ENCODE measurements at places on chromosomes 11 and 22.

GRCh38 chr22:42676059-42676607 is 26.9 kb upstream of the CYB5R3 start:
- no peak for DNase-seq

DNA sequence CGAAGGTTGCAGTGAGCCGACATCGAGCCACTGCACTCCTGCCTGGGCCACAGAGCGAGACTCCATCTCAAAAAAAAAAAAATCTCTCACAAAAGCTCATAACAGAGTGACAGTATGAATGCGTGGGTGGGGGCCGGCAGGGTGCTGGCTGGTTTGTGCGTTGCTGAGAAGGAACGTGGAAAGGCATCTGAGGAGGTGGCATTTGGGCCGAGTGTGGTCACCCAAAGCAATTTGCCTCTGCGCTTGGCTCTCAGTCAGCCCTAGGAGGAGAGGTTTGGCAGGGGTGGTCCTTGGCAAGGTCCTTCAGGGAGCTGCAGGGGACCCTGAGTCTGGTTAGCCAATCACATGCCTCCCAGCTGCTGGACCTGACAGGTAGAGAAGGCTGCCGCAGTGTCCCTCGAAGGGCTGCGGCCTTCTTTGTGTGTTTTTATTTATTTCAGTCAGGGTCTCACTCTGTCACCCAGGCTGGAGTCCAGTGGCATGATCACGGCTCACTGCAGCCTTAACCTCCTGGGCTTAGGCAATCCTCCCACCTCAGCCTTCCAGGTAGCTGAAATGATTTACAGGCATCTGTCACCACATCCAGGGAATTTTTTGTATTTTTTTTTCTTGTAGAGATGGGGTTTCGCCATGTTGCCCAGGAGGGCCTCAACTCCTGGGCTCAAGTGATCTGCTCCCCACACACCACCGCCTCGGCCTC is 23.5 kb upstream of the OSBPL5 start:
- DNase-seq: no peak

DNA sequence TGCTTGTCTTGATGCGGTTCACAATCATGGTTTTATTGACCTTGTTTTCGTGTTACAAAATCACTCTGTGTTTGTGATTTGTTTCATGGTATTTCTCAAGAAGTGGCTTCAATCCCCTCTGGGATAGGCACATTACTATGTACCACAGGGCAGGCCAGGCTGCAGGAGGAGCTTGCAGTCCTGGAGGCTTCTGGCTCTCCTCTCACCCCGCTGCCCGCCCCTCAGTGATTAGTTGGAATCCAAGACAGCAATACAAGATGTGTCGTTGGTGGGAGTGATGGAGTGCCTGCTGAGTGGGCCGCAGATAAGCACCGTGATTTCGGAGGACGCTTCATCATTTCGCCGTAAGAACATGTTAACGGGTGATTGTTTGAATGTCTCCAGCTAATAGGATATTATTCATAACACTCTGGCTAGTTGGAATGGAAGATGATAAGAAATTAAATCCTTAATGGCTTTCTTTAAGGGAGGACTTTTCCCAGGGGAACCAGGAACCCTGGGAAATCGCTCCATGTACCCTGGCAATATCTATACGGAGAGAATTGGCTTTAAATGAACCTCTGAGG is 384.4 kb downstream of the MIAT start:
- DNase-seq: no peak

GRCh38 chr11:34416088-34416487 is 22.6 kb upstream of the CAT start:
- DNase-seq: no peak

DNA sequence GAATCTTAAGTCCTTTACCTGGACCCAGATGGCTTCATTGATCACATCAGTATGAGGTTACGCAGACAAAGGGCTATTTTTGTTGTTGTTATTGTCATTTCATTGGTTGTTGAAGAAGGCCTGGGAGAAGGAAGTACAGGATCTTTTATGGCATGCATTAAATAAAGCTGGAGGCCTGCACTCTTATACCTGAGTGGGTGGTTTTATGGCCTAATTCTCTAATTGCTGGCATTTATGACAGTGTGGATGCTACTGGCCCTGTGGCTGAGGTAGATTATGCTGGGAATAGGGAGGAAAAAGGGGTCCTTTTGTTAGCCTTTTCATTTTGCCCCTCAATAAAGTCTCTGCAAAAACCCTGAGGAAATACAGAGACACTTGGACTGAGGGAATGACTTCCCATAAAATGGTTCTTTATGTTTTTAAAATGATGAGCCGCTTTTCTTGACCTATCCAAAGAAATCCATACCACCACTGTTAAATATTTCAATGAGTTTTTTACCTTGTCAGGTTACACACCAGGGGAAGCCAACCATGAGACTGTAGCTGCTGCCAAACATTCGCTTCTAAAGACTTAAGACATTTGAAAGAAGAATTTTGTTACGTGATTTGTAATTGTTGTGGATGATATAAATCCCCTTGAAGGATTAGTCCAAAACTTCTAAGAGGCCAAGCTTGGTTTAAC is 6.8 kb downstream of the KMT2A start:
- DNase-seq: no peak

Data from NCI-H1092 (cell line).